ENCODE measurements at places on chromosomes 6 and 20.
A peak's percentile ranks its signal among the peaks of the same experiment; 100 is the strongest.

GRCh38 chr6:15501826-15502445 lies 160.9 kb downstream of the DTNBP1 start:
- DNase-seq, result peak; percentile 70

DNA sequence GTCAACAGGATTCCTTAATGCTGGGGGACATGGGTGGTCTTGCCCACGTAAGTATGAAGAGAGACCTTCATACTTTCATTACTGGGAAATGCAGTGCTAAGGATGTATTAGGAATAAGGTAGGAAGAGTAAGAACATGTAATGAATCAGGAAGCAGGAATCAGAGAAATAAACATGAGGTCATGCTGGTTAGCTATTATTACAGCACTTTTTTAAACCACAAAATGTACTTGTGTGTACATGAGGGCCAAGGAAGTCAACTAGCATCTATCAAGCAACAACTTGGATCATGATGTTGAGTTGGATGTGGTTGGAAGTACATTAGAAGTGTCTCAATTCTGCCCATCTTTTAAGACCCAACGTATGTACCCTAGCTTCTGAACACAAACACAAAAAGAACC lies 63.5 kb upstream of the E2F3 start:
- no peak for DNase-seq

- no peak for DNase-seq
Measured at GRCh38 chr20:37401282-37401929, 55.5 kb downstream of the SRC start.

DNA sequence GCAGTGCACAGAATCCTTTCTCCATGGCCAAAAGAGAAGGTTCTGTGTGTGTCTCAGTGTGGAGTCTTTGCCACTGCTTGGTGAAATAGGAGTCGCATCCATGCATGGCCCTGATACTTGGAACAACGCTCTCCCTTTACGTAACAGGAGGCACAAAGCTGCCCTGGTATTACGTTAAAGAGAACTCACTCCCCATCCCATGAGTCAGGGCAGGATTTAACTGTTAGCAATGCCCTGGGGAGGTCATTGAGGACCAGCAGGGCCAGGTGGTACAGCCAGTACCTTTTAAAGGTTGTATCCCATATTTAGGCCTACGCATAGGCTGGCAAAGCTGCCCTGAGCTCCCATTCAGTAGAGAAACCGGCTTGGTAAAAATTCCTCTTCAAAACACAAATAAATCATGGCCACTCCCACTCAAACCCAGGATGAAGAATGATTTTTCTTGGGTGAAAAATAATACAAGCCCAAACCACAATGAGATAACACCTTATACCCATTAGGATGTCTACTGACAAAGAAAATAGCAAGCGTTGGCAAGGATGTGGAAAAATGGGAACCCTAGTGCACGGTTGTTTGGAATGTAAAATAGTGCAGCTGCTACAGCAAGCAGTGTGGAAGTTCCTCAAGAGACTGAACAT lies 37.1 kb downstream of the MYLK4 start:
- DNase-seq, result no peak

- no peak for DNase-seq
Measured at GRCh38 chr6:152973916-152974315, 8.9 kb downstream of the FBXO5 start.

DNA sequence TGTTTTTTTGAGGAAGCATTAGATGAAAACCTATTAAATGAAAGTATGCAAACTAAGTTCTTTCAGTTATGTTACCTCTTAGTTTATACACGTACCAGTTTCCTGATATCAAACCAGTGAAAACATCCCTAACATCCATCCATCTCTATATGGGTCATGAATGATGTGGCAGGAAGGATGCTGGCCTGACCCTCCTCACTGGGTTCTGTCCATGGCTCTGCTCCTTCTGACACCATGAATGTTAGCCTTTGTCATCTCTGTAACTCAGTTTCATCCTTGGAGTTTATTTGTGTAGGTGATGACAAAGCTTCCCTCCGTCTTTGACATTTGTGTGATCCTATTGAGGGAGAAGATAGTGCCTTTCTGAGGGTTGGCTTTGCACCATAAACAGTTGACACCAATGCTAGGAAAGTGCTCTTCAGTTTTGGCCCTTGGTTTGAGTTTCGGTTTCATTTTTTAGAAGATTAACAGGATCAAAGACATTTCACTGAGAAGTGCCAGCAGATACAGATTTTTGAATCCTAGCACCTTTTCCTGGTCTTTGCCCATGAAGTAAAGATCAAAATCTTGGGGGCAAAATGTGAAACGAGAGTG lies 72.0 kb upstream of the SCGN start:
- DNase-seq, result no peak

GRCh38 chr6:34524971-34525370 lies 31.2 kb downstream of the SPDEF start:
- DNase-seq, result no peak

- DNase-seq, result no peak
Measured at GRCh38 chr6:13611715-13612114, 3.4 kb upstream of the NOL7 start.

- no peak for DNase-seq
Measured at GRCh38 chr20:61908057-61909026, 157.3 kb downstream of the TAF4 start.

DNA sequence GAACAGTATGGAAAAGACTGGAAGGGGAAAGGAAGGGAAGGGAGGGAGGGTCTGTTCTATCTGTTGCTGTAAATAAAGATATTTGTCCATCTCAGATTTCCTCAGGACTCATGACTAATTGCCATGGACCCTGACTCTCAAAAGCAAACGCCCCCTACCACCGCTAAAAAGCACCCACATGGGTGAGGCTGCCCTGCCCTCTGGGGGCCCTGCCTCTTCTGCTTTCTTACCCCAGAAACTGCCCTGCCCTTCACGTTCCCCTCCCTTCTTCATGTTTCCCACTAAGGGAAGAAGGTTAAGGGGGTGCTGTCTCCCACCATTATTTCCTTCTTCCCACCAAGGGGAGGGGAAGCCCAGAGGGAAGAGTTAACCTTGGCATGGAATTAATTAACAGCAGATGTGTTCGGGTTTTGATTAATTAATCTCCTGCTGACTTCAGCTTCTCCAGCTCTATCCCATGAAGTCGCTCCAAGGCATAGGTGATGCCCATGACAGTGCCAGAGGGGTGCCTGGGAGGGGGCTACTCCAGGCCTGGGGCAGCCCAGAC lies 16.0 kb downstream of the MDFI start:
- DNase-seq, result no peak

GRCh38 chr20:31934968-31935764 lies 16.7 kb downstream of the PDRG1 start:
- DNase-seq, result no peak

- no peak for DNase-seq
Measured at GRCh38 chr20:35329435-35330139, 37.4 kb upstream of the FAM83C start.

- no peak for DNase-seq
Measured at GRCh38 chr6:6715465-6715864, 126.9 kb downstream of the LY86 start.

DNA sequence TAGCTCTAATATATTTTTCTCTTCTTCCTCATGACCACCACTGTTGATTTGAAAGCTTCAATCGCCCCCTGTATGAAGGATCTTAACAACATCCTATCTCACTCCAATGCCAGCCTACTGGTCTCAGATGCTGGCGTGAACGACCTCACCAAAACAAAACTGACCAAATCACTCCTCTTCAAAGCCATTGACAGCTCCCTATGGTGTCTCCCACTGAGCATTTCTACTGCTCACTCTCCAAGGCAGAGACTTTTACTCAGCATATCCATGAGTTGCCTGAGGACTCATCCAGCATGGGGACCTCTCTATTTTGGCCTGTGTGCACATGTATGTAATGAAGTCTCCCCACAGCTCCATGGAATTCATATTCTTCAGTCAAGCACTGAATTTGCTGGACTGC lies 520.4 kb downstream of the TFAP2B start:
- no peak for DNase-seq

DNA sequence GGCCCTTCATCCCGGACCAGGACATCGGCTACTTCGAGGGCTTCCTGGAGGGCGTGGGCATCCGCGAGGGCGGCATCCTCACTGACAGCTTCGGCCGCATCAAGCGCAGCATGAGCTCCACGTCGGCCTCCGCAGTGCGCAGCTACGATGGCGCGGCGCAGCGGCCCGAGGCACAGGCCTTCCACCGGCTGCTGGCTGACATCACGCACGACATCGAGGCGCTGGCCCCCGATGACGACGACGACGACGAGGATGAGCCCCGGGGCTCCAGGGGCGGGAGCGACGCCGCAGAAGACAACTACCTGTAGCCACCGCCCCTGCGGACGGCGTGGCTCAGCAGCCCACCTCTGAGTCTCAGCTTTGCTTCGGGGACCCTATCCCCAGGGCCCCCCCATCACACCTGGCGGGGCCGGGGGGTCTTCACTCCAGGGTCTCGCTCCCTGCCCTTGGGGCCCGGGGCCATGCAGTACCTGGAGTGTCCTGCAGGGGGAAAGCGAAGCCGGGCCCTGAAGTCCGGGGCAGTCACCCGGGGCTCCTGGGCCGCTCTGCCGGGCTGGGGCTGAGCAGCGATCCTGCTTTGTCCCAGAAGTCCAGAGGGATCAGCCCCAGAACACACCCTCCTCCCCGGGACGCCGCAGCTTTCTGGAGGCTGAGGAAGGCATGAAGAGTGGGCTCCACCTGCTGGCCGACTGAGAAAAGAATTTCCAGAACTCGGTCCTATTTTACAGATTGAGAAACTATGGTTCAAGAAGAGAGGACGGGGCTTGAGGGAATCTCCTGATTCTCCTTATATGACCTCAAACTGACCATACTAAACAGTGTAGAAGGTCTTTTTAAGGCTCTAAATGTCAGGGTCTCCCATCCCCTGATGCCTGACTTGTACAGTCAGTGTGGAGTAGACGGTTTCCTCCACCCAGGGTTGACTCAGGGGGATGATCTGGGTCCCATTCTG lies 20.8 kb upstream of the HCK start:
- DNase-seq, result peak; percentile 53

DNA sequence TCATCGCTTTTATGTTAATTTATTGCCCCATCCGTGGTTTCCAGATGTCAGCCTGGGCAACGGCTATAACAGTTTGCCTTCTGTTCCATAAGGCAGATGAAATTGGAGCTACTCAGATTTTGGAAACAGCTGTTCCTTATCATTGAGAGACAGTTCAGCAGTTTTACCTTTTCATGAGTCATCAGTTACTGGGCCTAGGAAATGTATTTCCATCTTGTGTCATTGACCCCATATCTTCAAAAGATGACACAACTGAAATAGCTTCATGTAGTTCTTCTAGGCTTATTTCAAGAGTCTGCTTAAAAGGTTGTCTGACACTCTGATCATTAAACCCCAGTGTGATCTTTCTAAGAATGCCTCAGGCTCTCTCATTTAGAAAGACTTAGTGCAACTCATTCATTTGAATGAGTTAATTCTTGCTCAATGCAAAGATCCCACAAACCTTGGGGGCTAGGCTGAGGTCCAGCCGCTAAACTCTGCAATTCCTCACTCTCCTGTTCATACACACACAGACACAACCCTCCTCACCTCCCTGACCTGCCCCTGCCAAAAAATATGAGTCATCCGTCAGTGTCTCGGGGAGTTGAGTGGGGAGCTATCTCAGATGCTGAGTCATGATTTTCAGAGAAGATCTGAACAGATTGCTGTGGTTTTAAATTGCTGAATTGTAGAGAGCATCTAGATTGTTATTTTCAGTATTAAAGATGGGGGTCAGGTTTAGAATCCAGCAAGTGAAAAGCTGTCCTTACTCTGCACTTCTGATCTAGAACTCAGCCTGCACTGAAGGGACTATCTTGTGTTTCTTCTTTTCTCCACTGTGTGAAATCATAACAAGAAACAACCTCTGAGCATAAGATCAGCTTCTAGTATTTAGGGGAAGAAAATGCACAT lies 61.8 kb downstream of the RPP40 start:
- DNase-seq, result peak; percentile 74

- no peak for DNase-seq
Measured at GRCh38 chr6:27867051-27867944, 44.9 kb downstream of the OR2B2 start.

DNA sequence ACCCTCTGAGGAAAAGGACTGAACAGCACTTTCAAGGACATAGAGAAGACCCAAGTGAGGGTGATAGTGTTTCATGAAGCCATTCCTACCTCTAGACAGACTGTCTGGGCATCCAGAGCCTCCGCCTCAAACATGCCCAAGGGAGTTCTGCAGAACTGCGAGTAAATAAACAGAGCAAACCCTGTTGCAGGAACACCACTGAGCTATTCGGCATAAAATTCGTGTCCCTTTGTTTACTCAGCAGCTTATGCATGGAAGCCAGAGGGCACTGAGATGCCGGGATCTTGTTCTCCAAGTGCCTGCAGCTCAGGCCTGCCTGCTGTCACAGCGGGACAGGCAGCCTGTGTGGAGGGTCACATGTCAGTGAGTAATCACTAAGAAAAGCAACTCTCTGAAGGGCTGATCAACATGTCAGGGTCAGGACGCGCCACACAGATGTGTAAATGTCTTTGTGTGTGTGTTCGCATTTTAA lies 164.9 kb upstream of the HEY2 start:
- DNase-seq, result peak; percentile 89

DNA sequence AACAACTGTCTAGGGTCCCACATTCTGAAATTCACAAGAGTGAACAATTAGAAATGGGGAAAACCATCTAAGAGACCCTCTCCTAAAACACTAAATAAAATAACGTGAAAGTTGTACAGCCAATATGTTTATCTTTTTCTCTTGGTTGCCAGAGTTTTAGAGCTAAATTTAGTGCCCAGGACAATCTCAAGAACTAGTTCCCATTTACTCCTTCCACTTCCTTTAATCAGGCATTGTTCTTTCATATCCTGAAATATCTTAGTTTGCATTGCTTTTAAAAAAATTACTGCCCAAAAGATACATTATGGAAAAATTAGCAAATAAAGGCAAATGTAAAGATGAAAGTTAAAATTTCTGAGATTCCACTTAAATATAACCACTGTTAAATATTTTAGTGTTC lies 33.1 kb upstream of the UBR2 start:
- DNase-seq, result no peak

GRCh38 chr6:36716476-36717093 lies 19.0 kb downstream of the RAB44 start:
- DNase-seq, result no peak

- no peak for DNase-seq
Measured at GRCh38 chr6:130968476-130968875, 94.6 kb downstream of the EPB41L2 start.

- peak; percentile 12 for DNase-seq
Measured at GRCh38 chr6:129575378-129576118, 134.4 kb downstream of the ARHGAP18 start.

GRCh38 chr6:101534386-101534785 lies 140.9 kb downstream of the GRIK2 start:
- DNase-seq, result no peak

GRCh38 chr6:40956936-40957335 lies 82.1 kb downstream of the UNC5CL start:
- no peak for DNase-seq

- DNase-seq, result no peak
Measured at GRCh38 chr6:34897716-34898115, 8.7 kb downstream of the ANKS1A start.

DNA sequence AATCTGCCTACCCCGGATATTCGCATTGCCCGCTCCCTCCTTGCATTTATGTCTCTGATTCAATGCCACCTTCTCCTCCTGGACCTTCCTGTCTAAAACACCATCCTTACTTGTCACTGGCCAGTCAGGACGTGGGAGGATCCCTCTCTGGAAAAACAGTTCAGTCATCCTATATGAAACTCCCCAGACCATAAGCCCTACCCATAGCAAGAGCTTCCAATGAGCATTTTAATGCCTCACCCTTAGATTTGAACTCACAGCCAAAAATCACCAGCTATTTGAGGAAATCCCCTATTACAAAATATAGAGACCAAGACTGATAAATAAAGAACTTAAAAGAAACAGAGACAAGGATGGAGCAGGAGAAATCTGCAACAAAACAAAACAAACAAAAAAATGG lies 86.4 kb downstream of the SHLD1 start:
- DNase-seq, result no peak

Measured in putamen (tissue), 1 donor.